Mesenchymal stem cell (in vitro differentiated cells and primary cell): ENCODE measurements at places on chromosomes 1 and 21.

GRCh38 chr21:45276596-45276995 is 11.1 kb downstream of the POFUT2 start:
- H3K27ac ChIP-seq: no peak overlapping the region
- no peak for DNase-seq
- no peaks in the 10 kb centered on the region for H3K27me3 ChIP-seq
- peaks cover 55% of the 10 kb centered on the region for H3K36me3 ChIP-seq
- no peaks in the 10 kb centered on the region for H3K4me1 ChIP-seq

- no peak for DNase-seq
- no peak overlapping the region for H3K27ac ChIP-seq
- peaks cover 72% of the 10 kb centered on the region for H3K36me3 ChIP-seq
- no peak overlapping the region for H3K4me3 ChIP-seq
- H3K4me1 ChIP-seq: peaks cover 1% of the 10 kb centered on the region
- no peaks in the 10 kb centered on the region for H3K27me3 ChIP-seq
These were observed 41.9 kb upstream of the ANGPTL7 start for GRCh38 chr1:11147197-11147770.

DNA sequence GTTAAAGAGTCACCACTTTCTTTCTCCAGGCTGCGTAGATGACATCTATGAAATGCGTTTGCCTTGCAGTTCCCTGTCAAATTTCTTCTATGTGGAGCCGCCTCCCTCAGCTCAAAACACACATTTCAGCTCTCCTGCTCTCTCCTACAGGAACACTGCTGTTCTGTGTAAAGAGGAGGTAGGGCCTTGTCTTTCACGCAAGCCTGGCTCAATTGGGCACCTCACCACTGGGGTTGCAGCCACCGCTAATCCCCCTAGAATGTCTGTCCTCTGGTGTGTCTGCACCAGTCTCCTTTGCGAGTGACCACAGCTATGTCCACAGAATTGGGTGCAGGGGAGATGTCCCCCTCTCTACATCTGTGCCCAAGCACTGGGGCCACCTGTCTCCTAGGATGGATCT is 31.8 kb upstream of the CFHR4 start:
- no peak for DNase-seq
- H3K4me3 ChIP-seq: no peak overlapping the region
- H3K4me1 ChIP-seq: no peaks in the 10 kb centered on the region
- H3K36me3 ChIP-seq: no peaks in the 10 kb centered on the region
- no peak overlapping the region for H3K27ac ChIP-seq

DNA sequence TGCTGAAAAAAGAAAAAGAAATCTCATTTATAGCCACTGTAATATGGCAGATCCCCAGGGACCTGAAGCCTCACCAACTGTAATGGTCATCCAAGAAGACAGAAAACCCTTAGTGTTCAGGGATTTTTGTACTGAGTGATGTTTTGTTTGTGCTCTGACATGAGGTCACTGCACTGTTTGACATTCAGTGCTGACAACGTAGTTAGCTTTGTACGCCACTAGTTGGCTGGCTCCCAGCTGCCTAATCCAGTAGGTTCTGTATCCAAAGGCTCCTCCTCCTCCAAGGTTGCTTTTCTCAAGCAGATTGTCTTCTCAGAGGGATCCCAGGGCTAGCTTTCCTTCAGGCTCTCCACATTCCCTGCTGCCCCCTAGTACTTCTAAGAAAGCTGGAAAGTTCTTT is 9.5 kb upstream of the YRDC start:
- H3K27ac ChIP-seq: no peak overlapping the region
- no peak overlapping the region for H3K4me3 ChIP-seq
- H3K4me1 ChIP-seq: peaks cover 2% of the 10 kb centered on the region
- no peaks in the 10 kb centered on the region for H3K27me3 ChIP-seq
- peak; percentile 60 for DNase-seq

DNA sequence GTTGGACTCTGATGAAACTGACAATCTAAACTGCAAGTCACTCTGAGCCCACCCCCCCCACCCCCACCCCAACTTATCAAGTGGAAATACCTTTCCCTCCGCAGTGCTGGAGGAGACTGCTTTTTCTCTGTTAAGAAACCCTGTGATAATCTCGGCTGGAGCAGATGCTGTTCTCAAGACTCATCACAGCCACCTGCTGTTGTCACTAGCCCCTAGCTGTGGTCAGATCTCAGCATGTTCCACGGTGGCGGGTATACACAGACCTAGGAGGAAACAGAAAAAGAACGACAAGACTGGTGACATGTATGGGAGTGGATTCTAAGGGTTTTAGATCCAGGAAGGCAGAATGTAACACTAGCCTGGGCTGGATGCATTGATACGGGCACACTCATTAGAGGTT is 2.3 kb downstream of the ACTL8 start:
- no peaks in the 10 kb centered on the region for H3K4me1 ChIP-seq
- no peak overlapping the region for H3K27ac ChIP-seq
- no peak overlapping the region for H3K4me3 ChIP-seq
